Fibroblast of skin of right biceps (primary cell): ENCODE measurements at places on chromosomes 7 and 10.

GRCh38 chr10:3002304-3002703 is 65.0 kb upstream of the PFKP start:
- no peak for DNase-seq

DNA sequence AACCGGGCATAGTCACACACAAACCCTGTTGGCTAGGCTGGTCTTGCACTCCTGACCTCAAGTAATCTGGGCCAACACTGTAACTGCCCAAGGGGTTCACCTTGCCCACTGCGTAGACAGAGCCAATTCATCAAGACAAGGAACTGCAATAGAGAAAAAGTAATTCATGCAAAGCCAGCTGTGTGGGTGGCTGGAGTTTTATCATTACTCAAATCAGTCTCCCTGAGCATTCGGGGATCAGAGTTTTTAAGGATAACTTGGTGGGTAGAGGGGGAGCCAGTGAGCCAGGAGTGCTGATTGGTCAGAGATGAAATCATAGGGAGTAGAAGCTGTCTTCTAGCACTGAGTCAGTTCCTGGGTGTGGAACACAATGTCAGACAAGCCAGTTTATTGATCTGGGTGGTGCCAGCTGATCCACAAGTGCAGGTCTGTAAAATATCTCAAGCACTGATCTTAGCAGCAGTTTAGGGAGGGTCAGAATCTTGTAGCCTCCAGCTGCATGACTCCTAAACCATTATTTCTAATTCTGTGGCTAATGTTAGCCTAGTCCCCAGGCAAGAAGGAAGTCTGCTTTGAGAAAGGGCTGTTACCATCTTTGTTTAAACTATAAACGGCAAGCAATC is 15.6 kb upstream of the FXYD4 start:
- peak; percentile 27 for DNase-seq

- DNase-seq, result peak; percentile 90
Measured at GRCh38 chr7:112481833-112482670, 1.3 kb downstream of the LSMEM1 start.

GRCh38 chr10:132574783-132575319 is 37.3 kb downstream of the INPP5A start:
- peak; percentile 61 for DNase-seq

GRCh38 chr7:103637094-103637493 is 191.1 kb upstream of the SLC26A5 start:
- DNase-seq, result peak; percentile 96

DNA sequence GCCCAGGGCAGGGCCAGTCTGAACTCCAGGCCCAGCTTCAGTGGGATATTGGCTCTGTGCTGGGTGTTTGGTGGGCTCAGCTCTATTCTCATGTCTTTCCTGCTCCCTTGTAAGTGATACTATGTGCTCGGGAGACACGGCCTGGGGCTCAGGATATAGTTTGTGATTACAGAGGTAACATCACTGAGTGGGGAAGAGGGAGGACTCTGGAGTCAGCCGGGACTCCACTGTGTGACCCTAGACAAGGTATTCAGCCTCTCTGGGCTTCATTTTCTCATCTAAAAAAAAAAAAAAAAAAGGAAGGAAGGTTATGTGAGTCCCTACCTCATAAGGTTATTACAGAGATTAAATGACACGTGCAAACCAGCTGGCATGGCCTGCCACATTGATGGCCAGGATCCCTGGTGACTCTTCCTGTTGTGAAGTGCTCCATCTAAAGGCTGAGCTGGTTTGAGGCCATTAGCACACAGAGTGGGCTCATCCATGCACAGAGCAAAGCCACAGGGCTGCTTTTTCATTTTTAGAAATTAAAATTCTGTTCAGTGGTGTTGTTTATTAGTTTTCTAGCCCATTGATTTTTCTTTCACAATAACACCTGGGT is 15.7 kb downstream of the SLC13A4 start:
- DNase-seq, result no peak

- no peak for DNase-seq
Measured at GRCh38 chr7:149875396-149875795, 1.6 kb downstream of the ATP6V0E2 start.

- no peak for DNase-seq
Measured at GRCh38 chr10:131645756-131646155, 255.1 kb upstream of the PPP2R2D start.

DNA sequence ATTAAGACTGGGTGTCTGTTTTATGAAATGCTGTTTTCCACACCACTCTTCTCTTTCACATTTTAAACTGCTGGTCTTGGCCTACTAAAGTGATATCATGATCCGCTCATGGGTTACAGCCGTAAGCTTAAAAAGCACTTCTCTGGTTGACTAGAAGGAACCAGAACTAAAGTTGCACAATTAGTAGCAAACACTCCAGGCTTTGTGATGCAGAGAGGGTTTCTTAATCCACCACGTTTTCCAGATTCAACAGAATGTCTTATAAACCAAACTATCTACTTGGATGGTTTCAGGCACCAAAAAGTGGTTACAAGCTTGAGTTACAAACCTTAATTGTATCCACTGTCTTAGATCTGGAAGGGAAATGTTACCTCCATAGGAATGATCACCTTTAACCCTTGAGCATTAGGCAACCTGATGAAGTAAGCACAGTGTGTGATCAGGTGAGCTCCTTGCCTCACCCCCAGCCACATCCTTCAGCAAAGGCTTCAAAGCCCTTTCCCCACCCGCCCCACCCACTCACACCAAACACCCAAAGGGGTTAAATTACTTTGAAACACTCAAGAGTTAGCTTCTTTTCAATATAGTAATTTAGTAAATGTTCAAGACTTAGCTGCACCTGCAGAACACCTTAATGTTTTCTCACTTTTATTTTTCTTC is 3.5 kb downstream of the ELMO1 start:
- DNase-seq, result no peak

DNA sequence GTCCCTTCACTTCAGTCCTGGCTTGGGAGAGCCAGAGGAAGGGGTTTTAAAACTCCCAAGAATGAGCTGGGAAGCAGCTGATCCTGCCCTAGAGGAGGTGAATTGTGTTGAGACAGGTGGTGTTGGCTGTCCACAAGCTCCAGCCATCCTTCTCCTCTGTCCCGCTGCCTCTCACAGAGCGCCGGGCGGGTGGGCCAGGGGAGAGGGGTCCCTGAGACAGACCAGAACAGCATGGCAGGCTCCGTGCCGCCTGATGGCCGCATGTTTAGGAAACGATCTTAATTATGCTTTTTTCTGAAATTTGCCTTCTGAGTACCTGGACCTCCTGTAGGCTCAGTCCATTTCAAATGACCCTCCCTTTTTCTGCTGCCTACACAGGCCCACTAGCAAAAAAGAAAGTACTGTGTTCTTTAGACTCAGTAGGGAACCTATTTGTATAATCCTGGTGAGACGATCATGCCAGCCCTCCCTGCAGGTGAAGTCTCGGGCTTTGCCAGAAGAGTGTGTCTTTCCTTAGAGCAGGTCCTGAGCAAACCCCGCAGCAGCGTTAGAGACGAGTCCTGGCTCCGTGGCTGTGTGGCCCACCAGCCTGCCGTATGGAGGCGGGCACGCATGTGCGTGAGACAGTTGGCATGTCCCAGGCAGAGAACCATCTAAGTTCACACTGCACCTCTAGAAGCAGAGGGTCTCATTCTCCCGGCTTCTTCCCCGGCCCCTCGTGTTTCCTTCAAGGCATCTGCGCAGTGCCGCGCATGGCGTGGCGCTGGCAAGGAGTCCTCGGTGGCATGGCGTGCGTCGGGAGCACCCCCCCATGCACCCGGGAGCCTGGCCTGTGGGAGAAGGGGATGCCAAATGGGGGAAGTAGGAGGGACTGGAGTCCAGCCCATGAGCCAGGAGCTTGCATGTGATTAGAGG is 26.3 kb upstream of the PWWP2B start:
- DNase-seq, result no peak

DNA sequence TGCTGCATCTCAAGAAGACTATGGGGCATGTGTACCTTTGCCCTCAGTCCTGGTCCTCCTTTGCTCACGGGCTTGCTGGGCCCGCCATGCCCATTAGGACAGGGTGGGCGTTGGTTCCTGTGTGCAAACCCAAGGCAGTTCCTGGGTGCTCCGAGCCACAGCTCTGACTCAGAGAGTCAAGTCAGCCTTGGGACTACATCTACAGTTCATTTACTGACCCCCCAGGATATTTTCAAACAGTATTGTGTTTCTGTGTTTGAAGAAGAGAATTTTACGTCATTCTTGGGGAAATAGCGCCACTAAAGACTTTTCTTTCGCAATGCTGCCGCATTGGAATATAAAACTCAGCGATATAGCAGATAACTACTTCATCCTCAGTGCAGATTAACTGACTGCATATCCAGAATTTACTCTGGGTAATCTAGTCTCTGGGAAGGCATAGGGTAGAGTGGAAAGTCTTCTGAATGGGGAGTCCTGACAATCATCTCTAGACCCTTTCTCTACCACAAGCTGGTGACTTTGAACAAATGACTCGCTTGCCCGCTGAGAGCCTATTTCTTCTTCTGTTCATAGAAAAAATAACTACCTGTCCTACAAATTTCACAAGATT is 638.9 kb upstream of the FZD8 start:
- DNase-seq, result no peak

GRCh38 chr7:134461916-134462315 is 3.0 kb upstream of the AKR1B1 start:
- DNase-seq, result no peak

GRCh38 chr10:19576576-19576975 is 239.7 kb upstream of the PLXDC2 start:
- DNase-seq, result no peak

DNA sequence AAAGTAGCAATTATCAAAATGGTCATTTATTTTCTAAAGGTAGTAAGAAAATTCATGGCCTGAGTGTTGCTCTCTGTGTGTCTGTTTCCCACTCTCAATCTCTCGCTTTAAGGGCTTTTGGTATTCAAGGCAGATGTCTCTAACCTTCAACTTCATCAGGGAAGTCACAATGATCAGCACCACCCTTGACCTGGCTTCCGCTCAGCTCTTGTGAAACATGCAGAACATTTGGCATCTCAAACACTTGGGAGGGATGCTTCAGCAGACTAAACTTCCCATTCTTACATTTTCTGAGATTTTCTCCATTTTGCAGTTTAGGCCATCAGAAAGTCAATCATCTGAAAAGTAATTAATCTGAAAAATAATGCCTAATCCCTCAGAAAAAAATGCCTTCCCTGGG is 129.8 kb downstream of the AOAH start:
- no peak for DNase-seq

DNA sequence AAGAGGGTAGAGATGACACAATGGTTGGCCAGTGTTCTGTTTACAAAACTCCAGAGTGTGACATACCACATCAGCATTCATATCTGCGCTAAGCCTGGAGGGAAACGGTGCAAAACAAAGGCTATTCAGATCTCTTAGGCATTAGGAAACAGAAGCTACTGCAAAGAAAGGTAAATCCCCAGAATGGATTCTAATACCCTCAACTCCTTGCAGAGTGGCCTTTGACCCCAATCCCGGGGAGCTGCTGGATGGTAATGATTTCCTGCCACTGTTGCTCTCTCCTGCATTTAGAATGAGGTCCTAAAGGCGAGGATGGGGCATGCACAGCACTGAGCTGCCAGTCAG is 65.2 kb downstream of the AOAH start:
- peak; percentile 73 for DNase-seq

GRCh38 chr7:112509402-112509801 is 28.6 kb downstream of the LSMEM1 start:
- no peak for DNase-seq

- DNase-seq, result no peak
Measured at GRCh38 chr10:14116021-14116420, 214.7 kb downstream of the FRMD4A start.

GRCh38 chr7:150432915-150433892 is 17.2 kb upstream of the GIMAP8 start:
- DNase-seq, result no peak

DNA sequence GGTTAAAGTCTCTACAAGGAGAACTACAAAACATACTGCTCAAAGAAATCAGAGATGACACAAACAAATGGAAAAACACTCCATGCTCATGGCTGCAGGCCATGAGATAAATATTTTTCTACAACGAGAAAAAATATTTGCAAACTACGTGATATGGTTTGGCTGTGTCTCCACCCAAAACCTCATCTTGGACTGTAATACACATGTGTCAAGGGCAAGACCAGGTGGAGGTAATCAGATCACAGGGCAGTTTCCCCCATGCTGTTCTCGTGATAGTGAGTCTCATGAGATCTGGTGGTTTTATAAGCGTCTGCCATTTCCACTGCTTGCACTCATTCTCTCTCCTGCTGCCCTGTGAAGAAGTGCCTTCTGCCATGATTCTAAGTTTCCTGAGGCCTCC is 57.8 kb downstream of the COA1 start:
- DNase-seq, result no peak

DNA sequence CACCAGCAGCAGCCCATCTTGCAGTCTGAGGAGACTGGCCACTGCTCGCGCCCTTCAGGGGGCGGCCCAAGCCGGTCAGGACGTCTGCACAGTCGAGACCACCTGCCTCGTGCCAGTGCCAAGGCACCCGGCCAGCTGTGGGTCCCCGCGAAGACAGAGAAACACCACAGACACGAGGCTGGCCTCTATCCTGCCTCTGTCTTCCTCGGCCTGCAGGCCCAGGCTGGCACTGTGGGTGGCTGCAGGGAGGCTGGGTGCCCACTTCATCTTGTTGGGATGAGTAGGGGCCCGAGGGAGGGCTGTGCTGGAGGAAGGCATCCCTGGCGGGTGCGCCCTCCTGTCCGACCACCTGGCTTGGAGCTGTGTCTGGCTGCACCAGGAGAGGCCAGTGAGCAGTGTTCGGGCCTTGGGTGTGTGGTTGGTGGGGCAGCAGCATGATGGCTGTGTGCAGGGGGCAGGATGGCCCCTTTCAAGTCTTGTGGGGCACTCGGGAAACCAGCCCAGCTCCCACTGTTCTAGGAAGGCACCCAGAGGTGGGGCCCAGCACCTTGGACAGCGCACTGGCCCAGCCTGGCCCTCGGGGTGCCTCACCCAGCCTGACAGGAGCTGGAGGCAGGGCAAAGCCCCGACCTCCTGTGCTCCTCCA is 7.3 kb downstream of the DPYSL4 start:
- DNase-seq, result peak; percentile 20

- DNase-seq, result no peak
Measured at GRCh38 chr7:101243646-101244374, 1.1 kb downstream of the FIS1 start.

DNA sequence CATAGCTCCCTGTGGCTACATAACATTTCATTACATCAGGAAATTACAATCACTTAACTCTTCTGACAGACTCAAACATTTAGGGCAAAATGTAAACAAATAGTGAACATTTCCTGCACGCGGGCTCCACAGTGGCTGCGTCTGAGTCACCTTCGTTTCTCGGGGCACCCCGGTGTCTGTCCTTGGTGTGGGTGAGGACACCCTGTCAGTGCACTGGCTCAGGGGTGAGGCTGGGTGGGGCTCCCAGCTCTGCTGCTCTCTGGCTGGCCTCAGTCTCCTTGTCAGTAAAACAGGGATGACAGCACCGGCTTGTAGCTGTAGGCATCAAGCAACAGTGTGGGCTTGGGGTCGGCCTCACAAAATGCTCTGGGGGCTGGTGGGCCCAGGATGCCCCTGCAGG is 237.1 kb upstream of the SHH start:
- DNase-seq, result no peak
